Endodermal cell (in vitro differentiated cells): ENCODE measurements at places on chromosomes 5 and 9.

GRCh38 chr9:69499959-69500358, 172.2 kb downstream of the APBA1 start:
- peak; percentile 70 for DNase-seq

- no peak for DNase-seq
Measured at GRCh38 chr9:17389026-17389425, 189.8 kb upstream of the SH3GL2 start.

DNA sequence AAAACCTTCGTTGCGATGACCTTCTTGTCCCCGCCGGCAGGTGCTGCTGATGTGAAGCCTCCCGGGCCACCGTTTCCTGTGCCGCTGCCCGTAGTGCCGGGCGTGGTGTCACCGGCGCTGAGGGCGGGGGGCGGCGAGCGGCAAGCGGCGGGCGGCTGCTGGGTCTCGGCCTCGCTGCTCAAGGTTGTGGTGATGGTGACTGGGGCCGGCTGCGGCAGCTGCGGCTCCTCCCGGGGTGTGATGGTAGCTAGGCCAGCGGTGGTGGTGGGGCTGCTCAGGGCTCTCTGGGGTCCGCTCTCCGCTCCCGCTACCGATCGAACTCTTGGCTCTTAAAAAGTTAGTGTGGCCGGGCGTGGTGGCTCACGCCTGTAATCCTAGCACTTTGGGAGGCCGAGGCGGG, 36.0 kb upstream of the PTPN3 start:
- DNase-seq: no peak

DNA sequence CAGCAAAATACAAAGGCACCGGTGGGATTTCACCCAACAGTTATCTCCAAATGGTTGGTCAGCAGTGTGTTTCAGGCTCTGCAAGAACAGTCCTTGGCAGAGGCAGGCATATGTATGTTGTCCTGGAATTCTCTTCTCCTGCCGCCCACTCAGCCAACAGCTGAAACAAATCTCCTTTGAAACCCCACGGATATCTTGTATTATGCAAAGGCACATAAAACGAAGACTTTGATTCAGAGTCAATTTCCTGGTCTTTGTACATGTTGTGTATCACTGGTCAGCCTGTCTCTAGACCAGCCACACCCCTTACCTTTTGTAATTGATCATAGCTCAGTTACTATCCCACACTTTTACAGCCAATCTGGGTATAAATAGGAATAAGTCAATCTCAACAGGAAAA, 29.2 kb downstream of the FREM1 start:
- no peak for DNase-seq

- DNase-seq: no peak
Measured at GRCh38 chr9:106104887-106105286, 410.5 kb downstream of the TMEM38B start.

GRCh38 chr9:106675780-106676179, 187.2 kb upstream of the ZNF462 start:
- no peak for DNase-seq

DNA sequence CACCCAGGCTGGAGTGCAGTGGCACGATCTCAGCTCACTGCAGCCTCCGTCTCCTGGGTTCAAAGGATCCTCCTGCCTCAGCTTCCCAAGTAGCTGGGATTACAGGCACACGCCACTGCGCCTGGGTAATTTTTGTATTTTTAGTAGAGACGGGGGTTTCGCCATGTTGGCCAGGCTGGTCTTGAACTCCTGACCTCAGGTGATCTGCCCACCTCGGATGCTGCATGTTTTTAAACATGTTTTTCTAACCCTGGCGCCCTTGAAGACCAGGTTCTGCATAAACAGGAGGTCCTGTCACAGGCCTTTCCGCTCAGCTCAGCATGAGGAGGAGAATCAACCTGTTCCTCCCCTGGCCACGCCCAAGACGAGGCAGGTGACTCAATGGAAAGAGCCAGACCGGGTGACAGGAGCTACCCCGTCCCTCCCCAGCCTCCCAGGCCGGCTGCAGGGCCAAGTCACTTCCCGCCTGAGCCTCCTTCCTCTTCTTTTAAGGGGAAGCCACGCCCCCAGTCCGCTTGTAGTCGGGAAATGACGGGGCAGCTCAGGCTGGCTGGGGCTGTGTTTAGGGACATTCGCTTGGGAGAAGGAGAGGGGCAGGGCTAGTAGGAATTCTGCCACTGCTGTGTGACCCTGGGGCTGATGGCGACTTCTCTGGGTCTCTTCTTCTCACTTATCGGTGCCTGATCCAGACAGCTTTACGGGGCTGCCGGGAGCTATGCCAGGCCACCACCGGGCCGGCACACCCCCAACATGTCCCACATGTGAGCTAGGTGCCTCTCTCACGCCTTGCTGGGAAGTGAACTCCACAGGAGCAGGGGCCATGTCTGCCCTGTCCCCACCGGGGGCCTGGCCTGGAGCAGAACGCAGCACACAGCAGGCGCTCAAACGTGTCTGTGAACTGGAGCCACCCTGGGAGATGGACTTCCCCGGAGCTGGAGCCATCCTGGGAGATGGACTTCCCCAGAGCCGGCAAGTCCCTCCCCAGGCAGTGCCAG, 6.1 kb downstream of the NOTCH1 start:
- DNase-seq: no peak

GRCh38 chr9:135504262-135505243, 4.1 kb downstream of the MRPS2 start:
- DNase-seq: peak; percentile 89

GRCh38 chr5:83031381-83031780, 45.8 kb downstream of the TMEM167A start:
- no peak for DNase-seq

DNA sequence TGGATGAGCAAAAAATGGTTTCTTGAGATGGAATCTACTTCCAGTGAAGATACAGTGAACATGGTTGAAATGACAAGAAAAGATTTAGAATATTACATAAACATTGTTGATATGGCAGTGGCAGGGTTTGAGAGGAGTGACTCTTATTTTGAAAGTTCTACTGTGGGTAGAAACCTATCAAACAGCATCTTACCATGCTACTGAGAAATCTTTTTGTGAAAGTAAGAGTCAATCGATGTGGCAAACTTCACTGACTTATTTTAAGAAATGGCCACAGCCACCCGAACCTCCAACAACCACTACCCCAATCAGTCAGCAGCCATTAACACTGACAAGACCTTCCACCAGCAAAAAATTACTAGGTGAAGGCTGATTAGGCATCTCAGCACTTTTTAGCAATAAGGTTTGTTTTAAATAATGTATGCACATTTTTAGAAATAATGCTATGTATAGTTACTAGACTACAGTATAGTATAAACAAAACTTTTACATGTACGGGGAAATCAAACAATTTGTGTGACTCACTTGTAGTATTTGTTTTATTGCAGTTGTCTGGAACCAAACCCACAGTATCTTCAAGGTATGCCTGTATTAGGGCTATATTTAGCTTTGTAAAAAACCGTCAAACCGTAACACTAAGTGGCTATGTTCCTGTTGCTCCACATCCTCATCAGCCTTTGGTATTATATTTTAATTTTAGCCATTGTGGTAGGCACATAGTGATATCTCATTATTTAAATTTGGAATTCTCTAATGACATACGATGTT, 30.6 kb upstream of the ADAMTS6 start:
- DNase-seq: no peak

DNA sequence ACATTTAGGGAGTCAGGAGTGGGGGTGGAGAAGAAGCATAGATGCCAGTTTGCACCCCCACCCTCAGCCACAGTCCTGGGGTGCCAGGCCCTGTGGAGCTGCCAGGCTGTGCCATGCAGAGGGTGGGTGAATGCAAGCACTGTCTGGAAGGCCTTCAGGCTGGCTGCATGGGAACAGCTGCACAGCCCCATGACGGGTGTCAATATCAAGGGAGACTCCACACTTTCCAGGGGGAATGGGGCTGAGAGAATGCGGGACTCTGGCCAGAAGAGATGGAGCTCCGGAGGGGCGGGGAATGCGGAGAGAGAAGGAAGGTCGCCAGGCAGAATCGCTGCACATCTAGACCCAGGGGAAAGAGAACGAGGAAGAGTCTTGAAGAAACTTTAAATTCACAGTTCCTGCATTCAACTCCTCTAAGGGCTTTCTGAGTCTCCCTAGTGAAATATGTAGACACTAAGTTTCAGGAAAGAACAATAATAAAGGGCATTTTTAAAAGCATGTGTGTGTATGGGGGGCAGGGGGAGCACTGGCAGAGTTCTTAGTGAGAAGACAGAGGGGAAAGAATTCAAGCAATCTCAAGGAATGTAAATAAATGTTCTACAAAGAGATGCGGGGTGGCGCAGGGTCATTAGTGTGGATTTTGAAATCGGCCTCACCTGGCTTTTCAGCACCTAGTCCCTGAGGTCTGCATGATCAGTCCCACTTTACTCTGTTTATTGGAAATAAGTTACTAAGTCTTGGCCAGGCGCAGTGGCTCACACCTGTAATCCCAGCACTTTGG, 59.1 kb downstream of the BOD1 start:
- DNase-seq: no peak

DNA sequence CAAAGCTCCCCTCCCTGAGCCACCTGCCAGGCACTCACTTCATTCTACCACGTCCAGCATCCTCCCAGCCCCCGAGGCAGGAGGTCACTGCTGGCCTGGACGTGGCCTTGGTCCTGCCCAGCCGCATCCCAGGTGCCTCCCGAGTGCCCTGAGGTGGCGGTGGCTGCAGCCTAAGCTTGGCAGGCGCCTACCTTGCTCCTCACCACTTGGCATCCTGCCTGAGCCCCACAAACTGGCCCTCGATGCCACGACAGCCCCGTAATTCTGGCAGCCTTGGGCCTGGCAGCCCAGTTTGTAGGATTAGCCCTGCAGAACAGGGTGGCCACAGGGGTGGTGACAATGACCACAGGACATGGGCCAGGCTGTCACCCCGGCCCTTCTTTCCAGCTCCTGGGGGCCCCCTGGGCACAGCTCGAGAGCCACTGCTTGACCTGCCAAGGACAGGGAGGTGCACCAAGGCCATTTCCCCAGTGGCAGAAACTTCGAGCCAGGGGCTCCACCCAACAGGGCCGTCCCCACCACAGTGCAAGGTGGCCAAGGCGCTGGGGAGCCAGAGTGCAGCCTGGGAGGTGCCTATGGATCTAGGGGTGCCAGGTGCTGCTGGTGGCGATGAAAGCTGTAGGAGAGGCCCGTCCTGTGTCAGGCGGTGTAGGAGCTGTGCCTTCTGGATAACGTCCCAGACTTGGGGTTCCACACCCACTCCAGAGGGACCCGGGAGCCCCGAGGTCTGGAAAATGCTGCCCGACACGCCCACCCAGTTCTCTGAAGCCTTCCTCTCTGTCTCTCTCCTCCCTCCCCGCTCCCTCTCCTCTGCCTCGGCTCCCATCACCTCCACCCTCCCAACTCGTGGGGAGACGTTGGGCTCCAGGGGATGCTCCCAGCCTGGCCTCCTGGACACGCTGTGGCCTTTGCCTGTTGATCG, 18.4 kb downstream of the NKD2 start:
- no peak for DNase-seq

- no peak for DNase-seq
Measured at GRCh38 chr5:77420940-77421339, 71.2 kb downstream of the WDR41 start.

GRCh38 chr9:35793461-35793860, 2.1 kb downstream of the NPR2 start:
- DNase-seq: no peak

DNA sequence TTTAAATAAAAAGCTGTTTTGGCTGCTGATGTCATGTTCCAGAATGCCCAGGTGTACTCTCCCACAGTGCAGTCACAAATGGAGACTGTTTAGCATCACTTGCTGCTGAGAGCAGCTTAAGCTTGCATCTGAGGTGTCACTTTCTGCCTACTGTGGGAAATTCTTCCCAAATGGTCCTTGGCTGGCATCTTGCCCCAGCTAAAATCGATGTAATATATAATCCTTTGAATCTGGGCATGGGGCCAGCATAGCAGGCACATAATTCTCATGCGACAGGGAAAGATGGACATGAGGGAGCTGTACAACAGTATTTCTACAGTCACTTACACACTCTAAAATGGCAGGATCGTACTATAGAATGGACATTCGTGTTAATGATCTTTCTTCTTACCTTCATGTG, 144.3 kb downstream of the MACIR start:
- no peak for DNase-seq
